ENCODE measurements at places on chromosomes 2 and 18.
A peak's percentile ranks its signal among the peaks of the same experiment; 100 is the strongest.

- DNase-seq: no peak
These were observed 33.6 kb upstream of the ZBTB7C start for GRCh38 chr18:48442761-48443160.

GRCh38 chr18:78765142-78765541 is 214.5 kb upstream of the SALL3 start:
- no peak for DNase-seq

DNA sequence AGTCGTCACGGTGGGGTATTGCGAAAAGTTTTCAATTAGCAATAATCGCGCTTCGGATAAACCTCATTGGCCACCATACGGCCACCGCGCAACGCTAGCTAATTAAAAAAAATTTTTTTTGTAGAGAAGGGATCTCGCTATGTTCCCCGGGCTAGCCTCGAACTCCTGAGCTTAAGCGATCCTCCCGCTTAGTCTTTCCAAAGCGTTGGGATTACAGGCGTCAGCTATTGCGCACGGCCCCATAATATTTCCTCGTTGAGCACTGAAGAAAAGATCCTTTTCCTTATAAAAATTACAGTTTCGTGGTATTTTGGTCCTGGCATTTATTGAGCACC is 759 bp upstream of the ACTR1B start:
- no peak for DNase-seq

GRCh38 chr18:41021089-41021488 is 933.9 kb upstream of the PIK3C3 start:
- no peak for DNase-seq

- DNase-seq: no peak
These were observed 64.3 kb upstream of the PLA2R1 start for GRCh38 chr2:160126756-160127155.

DNA sequence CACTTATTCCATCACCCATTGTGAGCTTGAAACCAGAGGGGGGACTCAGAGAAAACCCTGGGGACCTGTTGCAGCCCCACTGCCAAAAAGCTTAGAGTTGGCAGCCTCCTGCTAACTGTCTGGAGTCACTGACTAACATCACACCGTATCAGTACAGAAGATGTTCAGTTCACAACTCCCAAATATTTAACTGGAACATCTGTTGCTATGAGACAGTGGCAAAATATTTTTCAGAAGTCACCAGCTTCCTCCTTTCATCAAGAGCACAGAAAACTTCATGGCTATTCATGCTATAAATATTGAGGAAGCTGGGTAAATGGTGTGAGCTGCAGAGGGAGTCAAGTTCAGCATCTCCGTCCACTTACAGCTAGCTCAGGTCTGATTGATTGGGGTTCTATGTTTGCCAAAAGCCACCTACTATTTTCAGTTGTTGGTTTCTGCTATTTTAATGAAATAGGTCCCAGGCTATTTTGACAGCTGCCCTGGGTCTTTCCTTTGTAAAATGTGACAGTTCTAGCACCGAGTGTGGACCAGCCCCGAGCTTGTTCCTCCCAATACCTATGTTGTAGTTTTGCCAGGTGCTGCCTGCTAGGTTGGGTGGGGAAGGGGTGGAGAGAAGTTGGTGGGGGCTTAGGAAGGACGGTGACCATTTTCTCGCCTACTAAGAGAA is 9.8 kb downstream of the TUBB6 start:
- DNase-seq: no peak

GRCh38 chr18:36035253-36035652 is 32.1 kb downstream of the RPRD1A start:
- DNase-seq: no peak

- no peak for DNase-seq
These were observed 95.8 kb upstream of the FOSL2 start for GRCh38 chr2:28296904-28297303.

GRCh38 chr18:35386600-35387100 is 9.5 kb upstream of the ZNF396 start:
- DNase-seq: peak; percentile 52

GRCh38 chr2:11985817-11986566 is 239.6 kb downstream of the LPIN1 start:
- no peak for DNase-seq

- DNase-seq: no peak
These were observed 181.8 kb downstream of the BCL11A start for GRCh38 chr2:60371681-60372080.

GRCh38 chr2:216281876-216282275 is 90.4 kb downstream of the MARCHF4 start:
- DNase-seq: no peak

GRCh38 chr2:146451972-146452371 is 1392.9 kb upstream of the ACVR2A start:
- DNase-seq: no peak

- no peak for DNase-seq
These were observed 117.3 kb downstream of the CTIF start for GRCh38 chr18:48656176-48656575.

DNA sequence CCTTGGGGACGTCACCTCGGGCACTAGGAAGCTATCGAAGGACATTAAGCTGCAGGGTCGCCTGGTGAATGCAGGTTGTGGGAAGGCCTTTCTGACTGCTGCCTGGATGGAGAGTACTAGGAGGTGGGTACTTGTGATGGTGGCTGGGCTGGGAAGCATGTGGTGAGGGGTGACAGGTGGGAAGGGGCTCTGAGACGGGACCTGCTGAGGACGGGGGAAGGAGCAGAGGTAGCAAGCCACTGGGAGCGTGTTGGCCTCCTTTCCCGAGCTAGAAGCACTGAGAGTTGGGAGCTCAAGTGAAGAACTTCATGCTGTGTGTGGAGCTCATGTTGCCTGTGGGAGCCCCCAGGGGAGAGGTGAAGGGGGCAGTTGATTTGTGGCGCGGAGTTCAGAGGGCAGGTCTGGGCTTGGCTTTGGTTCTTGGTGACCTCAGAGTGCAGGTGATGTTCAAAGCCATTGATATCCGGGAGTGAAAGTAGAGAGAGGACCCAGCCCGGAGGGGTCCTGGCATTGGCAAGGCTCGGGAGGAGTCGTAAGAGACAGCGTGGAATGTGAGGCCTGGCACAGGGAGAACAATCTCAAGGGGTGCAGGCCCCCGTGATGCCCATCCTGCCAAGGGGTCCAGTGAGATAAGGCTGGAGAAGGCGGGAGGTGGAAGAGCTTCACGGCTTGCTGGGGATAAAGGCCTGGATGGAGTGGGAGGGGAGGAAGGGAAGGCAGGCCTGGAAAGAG is 13.2 kb downstream of the MROH2A start:
- DNase-seq: no peak

DNA sequence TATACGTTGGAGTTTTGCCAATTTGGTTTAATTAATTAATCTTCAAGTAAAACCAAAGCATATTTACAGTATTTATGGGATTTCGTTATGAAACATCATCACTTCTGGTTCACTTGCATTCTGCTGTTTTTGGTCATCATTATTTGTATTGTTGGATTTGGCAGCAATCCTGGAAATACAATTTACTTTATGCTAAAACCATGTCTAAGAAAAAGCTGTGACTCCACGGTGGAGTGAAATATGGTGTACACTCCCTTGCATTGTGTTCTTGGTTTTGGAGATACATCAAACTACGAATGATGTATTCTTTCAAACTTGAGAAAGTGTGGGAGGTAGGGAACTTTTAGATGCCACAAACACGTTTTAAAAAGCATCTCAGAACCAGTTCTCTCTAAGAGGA is 106.4 kb downstream of the CTAGE1 start:
- DNase-seq: no peak

DNA sequence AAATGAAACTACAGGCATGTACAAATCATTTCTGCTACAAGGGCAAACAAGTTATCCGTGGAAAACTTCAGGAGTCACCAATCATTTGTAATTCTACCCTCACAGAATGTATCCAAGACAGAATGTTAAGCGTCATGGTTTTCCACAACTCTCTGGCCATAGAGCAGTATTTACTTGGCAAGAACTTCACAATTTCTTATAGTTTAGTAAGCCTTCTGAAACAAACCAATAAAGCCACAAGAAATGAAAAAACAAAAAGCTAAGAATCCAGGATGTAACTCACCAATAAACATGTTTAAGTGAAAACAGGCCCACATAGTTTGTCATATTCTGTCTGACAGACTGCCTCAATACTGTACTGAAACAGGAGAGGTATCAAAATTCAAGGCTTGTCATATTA is 70.3 kb downstream of the LNPK start:
- no peak for DNase-seq

DNA sequence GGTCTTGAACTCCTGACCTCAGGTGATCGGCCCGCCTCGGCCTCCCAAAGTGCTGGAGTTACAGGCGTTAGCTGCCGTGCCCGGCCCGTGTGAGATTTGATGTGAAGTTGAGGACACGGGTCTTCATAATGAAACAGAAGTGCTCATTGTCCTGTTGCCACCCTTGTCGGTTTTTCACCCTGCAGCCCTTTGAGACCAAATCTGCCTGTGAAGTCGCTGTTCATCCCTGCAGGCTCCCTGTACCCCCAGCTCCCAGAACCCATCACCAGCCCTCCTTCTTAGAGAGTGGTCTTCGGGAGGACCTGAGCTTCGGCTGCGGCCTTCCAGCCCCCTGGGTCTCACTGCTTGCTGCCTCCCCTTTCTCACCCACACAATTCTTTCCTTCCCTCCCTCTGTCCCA is 325.2 kb downstream of the GBX2 start:
- no peak for DNase-seq

- no peak for DNase-seq
These were observed 28.8 kb downstream of the ADCY3 start for GRCh38 chr2:24891201-24891600.

DNA sequence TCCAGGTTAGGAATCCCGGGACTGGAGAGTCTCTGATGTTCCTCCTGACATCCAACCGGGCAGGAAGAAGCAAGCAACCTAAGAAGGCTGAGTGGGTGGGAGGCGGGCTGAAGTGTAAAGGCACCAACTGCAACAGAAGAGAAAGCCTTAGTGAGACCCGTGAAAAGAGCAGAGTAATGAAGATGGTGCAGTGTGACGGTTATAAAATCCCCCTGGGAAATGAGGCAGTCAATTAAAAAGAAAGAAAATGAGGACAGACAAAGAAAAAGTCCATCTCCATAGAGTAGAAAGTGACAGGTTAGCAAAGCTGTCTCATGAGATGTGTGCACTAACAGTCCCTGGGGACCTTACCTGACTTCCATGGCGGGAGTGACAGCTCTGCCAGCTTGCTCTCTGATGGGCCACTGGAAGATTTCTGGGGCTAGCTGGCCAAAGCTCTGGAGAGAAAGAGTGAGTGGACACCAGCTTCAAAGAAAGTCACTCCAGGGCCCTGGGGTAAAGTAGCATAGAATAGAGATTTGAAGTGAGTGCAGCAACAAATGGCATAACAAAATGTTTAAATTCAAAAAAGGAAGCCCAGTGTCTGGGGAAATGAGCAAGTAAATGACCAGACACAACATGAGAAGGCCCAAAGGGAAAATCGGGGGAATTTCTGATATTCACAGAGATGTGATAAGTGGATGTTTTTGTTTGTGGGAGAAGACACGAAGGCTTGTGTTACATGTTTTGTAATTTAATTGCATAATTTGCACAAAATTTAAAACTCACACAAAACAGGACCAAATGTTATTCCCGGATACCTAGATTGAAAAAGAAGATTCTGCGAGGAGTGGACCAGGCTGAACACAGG is 44.1 kb upstream of the IGFBP2 start:
- no peak for DNase-seq

GRCh38 chr2:72921853-72922252 is 4.5 kb downstream of the EMX1 start:
- DNase-seq: no peak

GRCh38 chr18:36813824-36814223 is 15.0 kb downstream of the TPGS2 start:
- DNase-seq: no peak
